Activated CD4-positive, alpha-beta memory T cell treated with anti-CD3 and anti-CD28 coated beads, Interleukin-2, amount 10 ng/mL, durations not matched to agents 7 days and 5 days (primary cell): ENCODE measurements at places on chromosomes 13 and 19.

- no peak for DNase-seq
These were observed at the start of gene LGALS7 for GRCh38 chr19:38773469-38774177. Gene LGALS7 (minus strand): TSS chr19:38773517. CDS start chr19:38773492, 25 bp downstream.

GRCh38 chr13:53028637-53029203 lies at the start of gene OLFM4:
Gene OLFM4 (plus strand): TSS chr13:53028813. CDS start chr13:53028837, 24 bp downstream.
- DNase-seq = no peak

DNA sequence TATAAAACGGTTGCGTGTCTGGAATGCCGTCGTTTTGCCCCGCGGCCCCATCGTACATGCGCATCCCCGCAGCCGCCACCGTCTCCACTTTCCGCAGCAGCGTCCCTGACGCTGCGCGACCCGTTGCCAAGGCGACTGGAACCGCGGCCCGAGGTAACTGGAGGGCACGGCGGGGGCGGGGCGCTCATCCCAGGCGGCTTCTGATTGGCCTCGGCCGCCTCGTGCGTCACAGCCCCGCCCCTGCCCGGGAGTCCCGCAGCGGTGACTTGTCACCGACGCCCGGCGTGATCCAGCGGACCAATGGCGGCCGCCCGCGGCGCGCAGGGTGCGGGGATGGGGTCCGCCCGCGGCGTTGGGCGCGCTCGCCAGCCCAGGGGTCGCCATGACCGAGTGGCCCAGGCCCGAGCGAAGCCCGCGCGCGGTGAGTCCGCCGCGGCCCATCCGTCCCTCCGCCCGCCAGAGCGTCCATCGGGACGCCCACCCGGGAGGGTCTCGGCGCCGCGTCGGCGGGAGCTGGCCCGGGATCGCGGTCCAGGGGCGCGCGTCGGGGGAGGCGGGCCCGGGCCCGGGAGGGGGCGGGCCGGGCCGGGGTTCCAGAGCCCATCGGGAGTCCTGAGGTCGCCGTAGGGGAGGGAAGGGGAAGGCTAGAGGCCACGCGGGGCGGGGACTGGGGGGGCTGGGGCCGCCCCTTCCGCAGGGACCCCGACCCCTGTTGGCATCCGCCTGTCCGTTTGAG lies at the start of gene ZSCAN1:
TSS of gene ZSCAN1 (plus strand) at position 285 of the 736 bp plus-strand sequence. CDS start 3,812 bp downstream, outside the sequence.
- no peak for DNase-seq

GRCh38 chr19:9586764-9587163 lies 2.5 kb upstream of the ZNF121 start:
- DNase-seq = peak; percentile 78

- no peak for DNase-seq
These were observed 242.7 kb downstream of the DCLK1 start for GRCh38 chr13:35888457-35888883.

DNA sequence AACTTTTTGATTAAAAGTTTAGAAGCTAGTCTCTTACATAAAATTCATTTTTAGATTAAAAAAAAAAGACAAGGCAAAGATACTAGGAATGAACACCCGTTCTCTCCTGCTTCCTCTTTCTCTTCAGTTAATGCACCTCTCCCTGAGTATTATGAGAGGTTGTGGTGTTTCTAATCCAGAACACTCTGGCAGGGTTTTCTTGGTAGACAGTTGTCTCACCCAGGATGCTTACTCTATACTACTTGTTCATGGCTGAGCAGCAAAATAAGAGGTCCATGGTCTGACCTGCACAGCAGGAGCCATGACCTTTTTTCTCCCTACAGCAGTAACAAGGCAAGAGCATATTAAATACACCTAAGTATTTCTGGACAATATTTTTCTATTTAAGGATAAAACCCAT lies 62.0 kb downstream of the MICU2 start:
- DNase-seq = no peak

DNA sequence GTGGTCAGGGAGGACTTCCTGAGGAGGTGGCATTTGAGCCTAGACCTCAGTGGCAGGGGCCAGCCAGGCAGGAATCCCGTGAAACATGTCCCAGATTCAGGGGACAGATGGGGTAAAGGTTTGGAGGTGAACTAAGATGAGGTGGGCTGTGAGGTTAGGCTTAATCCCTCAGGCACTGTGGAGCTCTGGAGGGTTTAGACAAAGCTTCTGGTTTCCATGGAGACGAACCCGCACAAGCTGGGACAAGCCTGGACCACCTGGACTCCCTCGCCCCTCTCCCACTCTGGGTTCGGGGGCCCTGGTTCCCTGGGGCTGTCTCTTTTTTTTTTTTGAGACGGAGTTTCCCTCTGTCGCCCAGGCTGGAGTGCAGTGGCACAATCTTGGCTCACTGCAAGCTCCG lies 15.7 kb downstream of the TJP3 start:
- DNase-seq = no peak
